ENCODE measurements at places on chromosomes 16 and 17. TPM values are rescaled to one million over a fixed set of nuclear protein-coding genes. Genes with fewer than 3 reads are reported as not detected.
A peak's percentile ranks its signal among the peaks of the same experiment; 100 is the strongest.

DNA sequence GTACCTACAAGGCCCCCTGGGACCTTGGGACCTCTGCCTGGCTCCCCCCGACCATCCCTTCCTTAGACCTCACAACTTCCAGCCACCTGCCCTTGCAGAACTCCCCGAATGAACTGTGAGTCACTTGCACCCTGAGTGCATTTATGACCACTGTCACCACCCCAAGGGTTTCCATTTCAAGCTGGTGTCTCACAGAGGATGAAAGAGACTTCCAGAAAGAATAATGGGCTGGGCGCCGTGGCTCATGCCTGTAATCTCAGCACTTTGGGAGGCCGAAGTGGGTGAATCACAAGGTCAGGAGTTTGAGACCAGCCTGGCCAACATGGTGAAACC is 124.5 kb upstream of the CIBAR2 start:
- no peak for DNase-seq

- DNase-seq = no peak
These were observed 43.3 kb downstream of the MGAT5B start for GRCh38 chr17:76911299-76912017.

Gene DPEP3
- not detected for total RNA-seq

Gene FBXW10B
- total RNA-seq = 0.94 TPM

- no peak for DNase-seq
These were observed 162.6 kb downstream of the MAP2K6 start for GRCh38 chr17:69577098-69577497.

Gene TEDC2
- 0.58 TPM for total RNA-seq

DNA sequence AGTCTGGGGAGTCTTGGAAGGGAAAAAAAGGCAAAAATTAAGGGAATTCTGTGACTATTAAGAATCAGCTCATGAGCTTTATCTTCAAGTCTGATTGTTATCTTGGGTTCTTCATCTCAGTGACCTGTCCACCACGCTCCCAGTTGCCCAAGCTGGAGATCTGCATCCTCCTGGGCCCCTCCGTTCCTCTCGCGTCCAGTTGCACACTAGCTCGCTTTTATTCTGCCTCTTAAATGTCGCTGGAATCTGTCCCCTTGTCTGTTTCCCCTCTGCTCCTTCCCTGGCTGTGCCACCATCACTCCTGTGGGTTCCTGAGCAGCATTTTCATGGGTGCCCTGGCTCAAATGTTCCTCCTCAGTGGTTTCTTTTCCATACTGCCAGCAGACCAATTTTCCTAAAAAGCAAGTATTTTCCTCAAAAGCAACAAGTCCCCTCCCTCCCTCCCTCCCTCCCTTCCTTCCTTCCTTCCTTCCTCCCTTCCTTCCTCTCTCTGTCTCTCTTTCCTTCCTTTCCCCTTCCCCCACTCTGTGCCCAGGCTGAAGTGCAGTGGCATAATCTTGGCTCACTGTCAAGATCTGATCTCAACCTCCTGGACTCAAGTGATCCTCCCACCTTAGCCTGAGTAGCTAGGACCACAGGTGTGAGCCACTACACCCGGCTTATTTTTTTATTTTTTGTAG is 1.4 kb downstream of the ENDOV start:
- DNase-seq = no peak

GRCh38 chr16:81136390-81137335 is 40.5 kb upstream of the GCSH start:
- DNase-seq = no peak

Gene CDC42EP4
- 98.8 TPM for total RNA-seq

GRCh38 chr17:29622337-29623282 is at the start of gene CORO6:
Gene CORO6 (minus strand): TSS chr17:29622912. CDS start chr17:29621421, 1,491 bp downstream.
- DNase-seq = peak; percentile 75

Gene CDRT15
- total RNA-seq = not detected

Gene ABCC3
- 5.4 TPM for total RNA-seq

Gene TMEM98
- 123 TPM for total RNA-seq

- no peak for DNase-seq
These were observed 15.1 kb downstream of the NQO1 start for GRCh38 chr16:69711115-69711740.

Gene SP6
- total RNA-seq = 0.62 TPM

DNA sequence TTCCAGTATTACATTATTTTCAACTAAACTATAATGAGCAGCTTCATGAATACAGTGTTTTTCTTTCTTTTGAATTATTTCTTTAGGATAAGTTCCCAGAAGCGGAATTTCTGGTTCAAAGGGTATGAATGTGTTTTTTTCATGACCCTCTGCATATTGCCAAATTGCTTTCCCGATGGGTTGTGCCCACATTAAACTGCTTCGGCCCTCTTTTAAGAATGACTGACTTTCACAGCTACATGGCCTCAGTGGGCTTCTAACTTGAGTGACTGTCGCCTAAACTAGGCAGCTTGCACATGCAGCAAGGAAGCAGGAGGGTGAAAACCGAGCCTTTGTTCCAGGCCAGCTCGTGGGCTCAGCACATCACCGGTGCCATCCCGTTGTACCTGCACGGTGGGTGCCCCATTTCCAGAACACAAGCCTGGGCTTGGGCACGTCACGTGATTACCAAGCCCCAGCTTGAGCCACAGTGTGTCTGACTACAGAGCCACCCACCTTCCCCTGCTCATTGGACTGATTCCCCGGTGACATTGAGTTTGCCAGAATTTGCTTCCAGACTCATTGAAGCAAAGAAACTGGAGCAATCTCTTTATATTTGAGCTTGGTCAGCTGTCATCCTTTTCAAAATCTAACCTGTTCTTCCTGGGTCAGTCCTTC is 112.8 kb downstream of the CLEC16A start:
- DNase-seq = peak; percentile 47

Gene LSM12
- 32.5 TPM for total RNA-seq

DNA sequence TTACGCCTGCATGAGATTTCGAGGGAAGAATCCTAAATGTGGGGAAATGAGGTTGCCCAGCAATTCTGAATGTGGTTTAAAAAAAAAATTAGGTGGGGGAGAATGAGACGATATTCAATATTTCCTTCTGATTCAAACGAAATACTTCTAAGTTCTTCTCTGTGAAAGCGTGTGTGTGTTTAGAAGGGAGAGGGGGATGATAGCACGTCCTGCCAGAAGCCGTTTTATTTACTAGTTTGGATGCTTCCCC is 47.8 kb downstream of the TBC1D16 start:
- no peak for DNase-seq

DNA sequence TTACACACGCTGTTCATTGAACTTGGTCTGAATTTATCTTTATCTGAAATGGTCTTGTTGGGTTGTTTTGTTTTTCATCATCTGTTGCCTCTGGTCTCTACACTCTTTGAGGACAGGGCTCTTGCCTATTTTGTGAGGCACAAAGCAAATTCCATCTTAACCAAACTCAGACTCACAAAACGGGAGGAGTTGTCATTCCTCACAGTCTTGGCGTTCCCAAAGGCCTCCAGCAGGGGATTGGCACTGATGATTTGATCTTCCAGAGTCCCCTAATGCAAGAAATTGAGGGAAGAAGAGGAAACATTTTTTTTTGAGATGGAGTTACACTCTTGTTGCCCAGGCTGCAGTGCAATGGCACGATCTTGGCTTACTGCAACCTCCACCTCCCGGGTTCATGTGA is 8.7 kb downstream of the MYH3 start:
- no peak for DNase-seq

GRCh38 chr17:16938031-16938430 is 33.9 kb downstream of the TNFRSF13B start:
- peak; percentile 12 for DNase-seq

DNA sequence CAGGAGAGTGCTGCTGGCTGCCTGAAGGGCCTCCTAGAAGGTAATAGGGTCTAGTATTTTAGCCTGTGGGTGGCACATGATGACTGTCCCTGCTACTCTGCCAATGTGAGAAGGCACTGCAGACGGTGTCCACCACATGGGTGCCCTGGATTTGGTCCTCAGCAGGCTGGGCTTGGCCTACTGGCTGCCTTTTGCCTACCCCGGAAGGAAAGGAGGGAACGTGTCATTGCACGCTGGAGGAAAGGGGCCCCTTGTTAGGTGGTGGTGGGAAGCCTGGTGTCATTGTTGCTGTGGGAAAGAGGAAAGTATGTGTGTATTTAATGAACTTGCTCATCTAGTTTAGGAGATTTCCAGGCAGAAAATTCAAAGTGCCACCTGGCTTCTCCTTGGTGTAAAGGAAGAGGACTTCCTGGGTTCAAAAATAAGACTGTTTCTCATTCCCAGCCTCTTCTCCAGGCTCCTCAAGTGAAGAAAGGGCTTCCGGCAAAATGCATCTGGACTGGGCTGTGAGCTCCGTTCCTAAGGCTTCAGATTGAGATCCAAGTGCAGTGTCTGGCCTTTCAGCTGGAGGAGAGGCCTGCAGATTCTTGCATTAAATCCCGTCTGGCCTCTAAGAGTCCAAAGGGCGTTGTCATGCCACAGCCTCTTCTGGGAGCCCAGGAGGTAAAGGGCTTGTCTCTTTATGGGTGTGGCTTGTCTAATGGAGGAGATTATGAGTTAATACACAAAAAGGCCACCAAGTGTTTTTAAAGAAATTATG is 55.1 kb downstream of the RPTOR start:
- no peak for DNase-seq

DNA sequence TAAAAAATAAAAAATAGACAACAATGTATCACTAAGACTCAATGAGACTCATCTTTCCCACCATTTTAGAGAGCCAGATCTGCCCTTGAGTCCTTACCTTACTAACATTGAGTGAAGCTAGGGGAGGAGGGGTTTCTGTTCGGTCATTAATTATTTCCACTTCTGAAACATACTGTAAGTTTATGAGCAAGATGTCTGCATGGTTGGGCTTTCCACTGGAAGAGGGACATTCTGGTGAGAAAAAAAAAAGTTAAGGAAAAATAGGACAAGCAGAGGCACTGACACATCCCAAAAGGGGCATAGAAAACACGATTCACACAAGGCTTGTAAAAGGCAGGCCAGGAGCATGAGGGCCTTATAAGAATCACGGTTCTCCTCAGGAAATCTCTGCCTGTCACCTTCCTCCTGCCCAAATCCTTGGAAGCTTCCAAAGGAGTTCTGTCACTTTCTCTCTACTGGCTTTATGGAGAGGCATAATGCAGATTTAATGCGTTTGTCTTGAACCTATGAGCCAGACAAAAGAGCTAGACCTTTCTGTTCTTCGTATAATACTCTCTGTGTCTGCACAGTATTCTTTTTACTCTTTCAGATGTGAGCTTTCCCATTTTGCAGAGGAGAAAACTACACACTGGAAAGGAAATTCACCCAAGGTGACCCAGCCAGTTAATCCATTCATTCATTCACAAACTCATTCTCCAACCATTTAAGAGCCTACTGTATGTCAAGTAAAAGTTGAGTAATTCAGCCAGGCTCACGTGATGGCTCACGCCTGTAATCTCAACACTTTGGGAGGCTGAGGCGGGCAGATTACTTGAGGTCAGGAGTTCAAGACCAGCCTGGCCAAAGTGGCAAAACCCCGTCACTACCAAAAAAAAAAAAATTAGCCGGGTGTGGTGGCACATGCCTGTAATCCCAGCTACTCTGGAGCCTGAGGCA is 2.5 kb downstream of the LSM12 start:
- DNase-seq = no peak

DNA sequence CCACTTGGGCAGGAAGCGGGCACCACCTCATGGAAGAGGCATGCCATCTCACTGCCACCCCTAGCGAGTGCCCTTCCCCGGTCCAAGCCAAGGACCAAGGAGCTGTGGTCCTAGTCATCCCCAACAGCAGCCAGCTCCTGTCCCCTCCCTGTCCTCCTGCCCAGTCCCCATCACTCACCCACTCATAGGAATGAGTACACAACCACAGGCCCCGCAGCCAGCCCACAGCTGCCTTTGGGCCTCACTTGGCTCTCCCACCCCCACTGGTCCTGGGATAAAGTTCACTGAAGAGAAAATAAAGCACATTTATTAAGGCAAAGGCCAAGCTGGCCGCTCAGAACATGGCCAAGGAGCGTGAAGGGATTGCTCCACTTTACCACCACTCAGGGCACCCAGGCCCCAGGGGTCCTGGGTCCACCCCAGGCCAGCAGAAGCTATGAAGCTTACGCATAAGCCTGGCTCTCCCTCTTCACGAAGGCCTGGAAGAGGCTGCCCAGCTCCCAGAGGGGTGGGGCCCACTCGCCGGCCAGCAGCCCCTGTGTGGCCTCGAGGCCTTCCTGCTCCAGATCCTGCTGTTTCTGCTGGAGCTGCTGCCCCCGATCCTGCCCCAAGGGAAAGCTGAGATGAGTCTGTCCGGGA is 3.6 kb downstream of the SCRN2 start:
- DNase-seq = no peak

GRCh38 chr16:80285104-80285503 is 255.7 kb upstream of the DYNLRB2 start:
- no peak for DNase-seq

GRCh38 chr17:46120078-46120477 is 73.2 kb downstream of the KANSL1 start:
- no peak for DNase-seq

Gene HOXB3
- total RNA-seq = 25.6 TPM

- no peak for DNase-seq
These were observed 902 bp downstream of the STAC2 start for GRCh38 chr17:39224778-39225307.

Measured in sciatic nerve (tissue), 2 donors.